Osteocyte (in vitro differentiated cells): ENCODE measurements at places on chromosomes 11 and 22. TPM values are rescaled to one million over a fixed set of nuclear protein-coding genes. Genes with fewer than 3 reads are reported as not detected.
A peak's percentile ranks its signal among the peaks of the same experiment; 100 is the strongest.

DNA sequence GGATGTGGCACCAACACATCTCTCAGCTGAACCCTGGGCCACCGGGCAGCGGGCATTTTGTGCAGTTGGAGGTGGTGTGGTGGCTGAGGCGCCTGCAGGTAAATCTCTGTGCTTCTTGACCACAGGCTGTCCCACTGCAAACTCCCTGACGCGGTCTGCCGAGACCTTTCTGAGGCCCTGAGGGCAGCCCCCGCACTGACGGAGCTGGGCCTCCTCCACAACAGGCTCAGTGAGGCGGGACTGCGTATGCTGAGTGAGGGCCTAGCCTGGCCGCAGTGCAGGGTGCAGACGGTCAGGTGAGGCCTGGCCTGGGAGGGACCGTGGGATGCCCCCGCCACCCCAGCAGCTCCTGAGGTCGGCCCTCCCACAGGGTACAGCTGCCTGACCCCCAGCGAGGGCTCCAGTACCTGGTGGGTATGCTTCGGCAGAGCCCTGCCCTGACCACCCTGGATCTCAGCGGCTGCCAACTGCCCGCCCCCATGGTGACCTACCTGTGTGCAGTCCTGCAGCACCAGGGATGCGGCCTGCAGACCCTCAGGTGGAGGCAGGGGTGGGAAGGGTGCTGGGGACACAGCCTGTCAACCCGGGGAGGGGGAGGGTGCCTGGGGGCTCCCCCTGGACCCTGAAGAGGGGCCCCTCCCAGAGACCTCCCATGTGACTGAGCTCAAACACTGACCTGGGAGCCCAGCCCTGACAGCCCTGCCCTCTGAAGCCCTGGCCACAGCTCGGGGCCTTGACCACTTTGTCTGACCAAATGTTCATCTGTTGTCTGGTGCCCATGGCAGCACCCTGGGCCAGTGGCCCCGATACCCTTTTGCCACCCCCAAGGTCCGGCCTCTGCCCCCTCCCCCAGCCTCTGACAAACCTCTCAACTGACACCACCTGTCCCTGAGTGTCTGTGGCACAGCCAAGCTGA is 4.6 kb upstream of the PGGHG start:
- no peaks in the 10 kb centered on the region for H3K36me3 ChIP-seq
- H3K27me3 ChIP-seq, result no peaks in the 10 kb centered on the region
- H3K4me1 ChIP-seq, result peaks cover 9% of the 10 kb centered on the region
- DNase-seq, result no peak
- H3K27ac ChIP-seq, result no peak overlapping the region

DNA sequence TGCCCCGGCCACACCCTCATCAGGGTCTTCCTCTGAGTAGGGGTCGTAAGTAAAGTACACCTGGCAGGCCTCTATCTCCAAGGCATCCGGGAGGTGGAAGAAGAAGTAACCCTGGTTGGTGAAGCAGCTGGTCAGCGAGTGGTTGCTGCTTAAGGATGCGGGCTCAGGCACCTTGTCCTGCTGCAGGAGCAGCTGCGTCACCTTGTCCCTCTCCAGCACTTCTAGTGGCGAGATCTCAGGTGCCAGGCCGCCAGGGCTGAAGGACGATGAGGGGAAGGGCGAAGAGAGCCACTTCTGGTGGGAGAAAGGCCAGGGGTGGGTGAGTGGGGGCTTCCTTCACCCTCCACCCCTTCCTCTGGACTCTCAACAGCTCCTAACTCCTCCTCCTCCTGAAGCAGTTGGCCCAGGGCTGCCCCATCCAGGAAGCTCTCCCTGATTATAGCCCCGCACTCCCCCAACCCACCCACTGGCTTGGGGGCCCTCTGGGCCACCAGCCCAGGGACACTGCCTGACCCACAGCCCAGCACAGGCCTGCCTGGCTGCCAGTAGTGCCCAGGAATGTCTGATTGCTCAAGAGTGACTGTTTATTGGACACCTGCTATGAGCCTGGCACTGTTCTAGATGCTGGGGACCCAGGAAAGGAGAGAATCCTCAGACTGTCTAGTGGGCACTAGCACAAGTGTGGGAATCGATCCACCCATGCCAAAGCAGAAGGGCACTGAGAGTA is 19.2 kb upstream of the TMPRSS6 start:
- no peak overlapping the region for H3K4me3 ChIP-seq
- H3K27ac ChIP-seq, result no peak overlapping the region
- no peaks in the 10 kb centered on the region for H3K4me1 ChIP-seq
- H3K27me3 ChIP-seq, result peaks cover 8% of the 10 kb centered on the region

- H3K27ac ChIP-seq, result peak overlapping the region; percentile 96
- peaks cover 10% of the 10 kb centered on the region for H3K36me3 ChIP-seq
- H3K27me3 ChIP-seq, result no peaks in the 10 kb centered on the region
- DNase-seq, result no peak
These were observed 133.7 kb downstream of the ETS1 start for GRCh38 chr11:128453444-128454336.

GRCh38 chr11:103499710-103500340 is 390.6 kb downstream of the DYNC2H1 start:
- no peak for DNase-seq
- no peaks in the 10 kb centered on the region for H3K4me1 ChIP-seq
- no peak overlapping the region for H3K4me3 ChIP-seq
- no peak overlapping the region for H3K27ac ChIP-seq
- H3K36me3 ChIP-seq, result no peaks in the 10 kb centered on the region

DNA sequence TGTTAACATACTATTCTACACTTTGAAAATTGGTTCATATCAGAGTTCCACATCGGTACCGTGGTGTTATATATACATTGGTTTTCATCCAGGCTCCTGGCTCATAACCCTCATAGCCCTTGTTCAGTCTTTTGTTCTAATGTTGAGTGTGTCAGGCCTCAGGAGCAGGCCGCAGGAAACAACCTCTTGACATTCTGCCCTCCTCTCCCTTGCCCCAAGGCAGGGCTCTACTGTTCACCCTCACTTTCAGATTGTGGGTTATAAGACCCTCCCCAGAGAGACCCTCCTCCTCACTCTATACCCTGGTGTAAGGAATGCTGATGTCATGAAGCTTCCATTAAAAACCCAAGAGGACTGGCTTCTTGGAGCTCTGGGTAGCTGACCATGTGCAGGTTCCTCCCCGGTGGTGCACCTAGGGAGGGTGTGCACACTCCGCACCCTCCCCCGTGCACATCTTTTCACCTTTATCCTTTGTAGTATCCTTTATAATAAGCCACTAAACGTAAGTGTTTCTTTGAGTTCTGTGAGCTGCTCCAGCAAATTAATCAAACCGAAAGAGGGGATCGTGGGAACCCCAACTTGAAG is 12.1 kb downstream of the SSH3 start:
- H3K27me3 ChIP-seq, result no peaks in the 10 kb centered on the region
- peaks cover 13% of the 10 kb centered on the region for H3K4me1 ChIP-seq
- no peaks in the 10 kb centered on the region for H3K36me3 ChIP-seq
- no peak overlapping the region for H3K27ac ChIP-seq
- no peak for DNase-seq

DNA sequence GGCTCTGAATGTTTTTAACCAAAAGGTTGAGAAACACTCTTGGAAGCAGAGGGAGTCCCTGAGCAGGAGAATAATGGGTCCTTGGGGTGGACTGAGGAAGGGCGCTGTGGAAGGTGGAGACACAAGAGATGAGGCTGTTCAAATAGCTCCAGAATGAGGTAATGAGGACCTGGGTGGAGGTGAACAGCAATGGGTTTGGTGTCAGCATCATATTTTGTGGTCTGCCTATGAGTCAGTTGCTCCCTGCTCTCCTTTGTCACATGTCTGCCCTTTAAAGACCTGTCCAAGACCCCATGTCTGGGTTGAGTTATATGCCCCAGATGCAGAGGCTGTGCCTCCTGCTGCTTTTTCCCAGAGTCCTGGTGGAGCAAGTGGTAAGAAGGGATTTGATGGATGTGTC is 113.6 kb downstream of the BARX2 start:
- no peak overlapping the region for H3K27ac ChIP-seq
- no peak for DNase-seq
- no peaks in the 10 kb centered on the region for H3K36me3 ChIP-seq
- no peaks in the 10 kb centered on the region for H3K27me3 ChIP-seq

- DNase-seq, result no peak
- no peaks in the 10 kb centered on the region for H3K4me1 ChIP-seq
- no peaks in the 10 kb centered on the region for H3K36me3 ChIP-seq
- H3K27ac ChIP-seq, result no peak overlapping the region
These were observed 781.0 kb downstream of the TBC1D22A start for GRCh38 chr22:47543447-47543846.

DNA sequence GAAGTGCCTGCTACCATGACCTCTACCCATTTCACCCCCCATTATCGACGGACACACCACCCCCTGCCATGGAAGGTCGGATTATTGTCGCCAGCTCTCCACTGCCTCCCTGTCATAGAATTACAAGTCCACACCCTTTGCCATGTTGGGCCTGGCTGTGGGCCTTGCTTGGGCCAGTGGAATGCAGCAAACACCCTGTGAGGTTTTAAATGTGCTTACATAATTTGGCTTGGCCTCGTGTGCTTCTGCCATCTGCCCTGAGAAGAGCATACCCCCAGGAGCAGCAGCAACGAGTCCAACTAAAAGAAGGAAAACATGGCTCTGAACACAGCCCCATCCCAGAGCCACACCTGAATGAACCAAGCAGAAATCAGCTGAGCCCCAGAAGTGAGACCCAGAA is 94.1 kb upstream of the PRDM11 start:
- peaks cover 5% of the 10 kb centered on the region for H3K27me3 ChIP-seq
- H3K4me3 ChIP-seq, result no peak overlapping the region
- DNase-seq, result no peak
- H3K36me3 ChIP-seq, result no peaks in the 10 kb centered on the region

- H3K27ac ChIP-seq, result no peak overlapping the region
- no peak overlapping the region for H3K4me3 ChIP-seq
- H3K27me3 ChIP-seq, result no peaks in the 10 kb centered on the region
- DNase-seq, result no peak
- H3K36me3 ChIP-seq, result no peaks in the 10 kb centered on the region
These were observed 41.5 kb upstream of the CNTN5 start for GRCh38 chr11:98979205-98979604.

- no peaks in the 10 kb centered on the region for H3K27me3 ChIP-seq
- H3K4me1 ChIP-seq, result peaks cover 51% of the 10 kb centered on the region
- H3K27ac ChIP-seq, result peak overlapping the region; percentile 50
- peaks cover 4% of the 10 kb centered on the region for H3K36me3 ChIP-seq
- no peak for DNase-seq
These were observed 2.2 kb downstream of the BCR start for GRCh38 chr22:23182309-23183060.

DNA sequence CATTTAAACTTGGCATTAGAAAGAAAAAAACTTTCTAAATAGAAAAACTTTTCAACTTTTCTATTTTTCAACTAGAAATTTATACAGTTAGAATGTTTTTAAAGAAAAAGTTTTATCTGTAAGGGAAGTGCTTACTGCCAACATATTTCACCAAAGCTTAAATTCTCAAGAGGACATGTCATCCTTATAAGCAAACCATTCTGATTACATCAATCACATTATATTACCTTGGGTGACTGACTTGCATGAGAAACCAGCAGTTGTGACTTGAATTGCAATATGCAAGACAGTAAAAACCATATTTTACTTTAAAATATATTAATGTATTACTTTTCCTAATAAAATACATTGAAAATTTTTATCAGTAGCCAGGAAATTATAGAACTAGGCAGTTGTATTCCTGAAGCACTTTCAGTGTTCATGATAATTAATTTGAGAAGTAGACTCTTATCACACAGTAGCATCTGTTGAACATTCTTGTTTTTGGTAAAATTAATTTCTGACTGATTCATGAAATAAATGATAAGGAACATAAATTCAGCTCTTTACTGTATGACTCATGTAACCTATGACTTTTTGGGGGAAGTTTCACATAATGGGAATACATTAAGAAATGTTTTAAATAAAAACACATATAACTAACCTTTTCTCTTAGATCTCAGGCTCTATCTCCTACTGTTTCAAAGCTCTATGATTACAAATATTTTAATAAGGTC is 345.0 kb upstream of the CCDC179 start:
- no peaks in the 10 kb centered on the region for H3K27me3 ChIP-seq
- no peaks in the 10 kb centered on the region for H3K36me3 ChIP-seq
- H3K4me1 ChIP-seq, result peaks cover 4% of the 10 kb centered on the region
- no peak for DNase-seq

- H3K27ac ChIP-seq, result no peak overlapping the region
- H3K4me1 ChIP-seq, result no peaks in the 10 kb centered on the region
- no peaks in the 10 kb centered on the region for H3K36me3 ChIP-seq
- no peaks in the 10 kb centered on the region for H3K27me3 ChIP-seq
- no peak overlapping the region for H3K4me3 ChIP-seq
These were observed 526.3 kb upstream of the RAG2 start for GRCh38 chr11:37124384-37124783.

DNA sequence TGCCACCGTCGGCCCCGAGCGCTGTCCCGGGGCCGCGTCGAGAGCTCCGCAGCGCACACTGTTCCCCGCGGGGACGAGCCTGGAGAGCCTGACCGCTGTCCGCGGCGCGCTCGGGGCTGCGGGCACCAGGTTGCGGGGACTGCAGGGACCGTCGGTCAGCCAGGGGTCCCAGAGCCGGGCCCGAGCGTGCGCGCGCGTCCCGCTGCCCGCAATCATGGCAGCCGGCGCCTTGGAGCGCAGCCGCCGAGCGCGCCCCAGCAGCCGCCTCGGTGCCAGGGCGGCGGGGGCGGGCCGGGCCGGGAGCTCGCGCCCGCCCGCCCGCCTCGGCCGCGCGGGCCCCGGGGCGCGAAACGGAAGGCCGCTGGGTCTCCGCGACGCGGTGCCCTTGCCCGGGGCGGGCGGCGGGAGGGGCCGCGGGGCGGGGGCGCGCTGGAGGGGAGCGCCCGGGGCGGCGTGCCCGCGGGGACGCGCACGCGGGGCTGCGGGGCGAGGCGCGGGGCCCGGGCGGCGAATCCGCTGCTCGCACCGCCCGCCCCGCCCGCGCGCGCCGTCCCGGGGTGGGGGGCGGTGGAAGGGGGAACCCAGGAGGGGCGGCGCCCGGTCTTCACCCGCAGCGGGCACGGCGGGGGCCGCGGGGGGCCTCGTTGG is 79.4 kb upstream of the PPARA start:
- no peak overlapping the region for H3K27ac ChIP-seq
- H3K36me3 ChIP-seq, result peaks cover 24% of the 10 kb centered on the region
- no peak for DNase-seq
- no peak overlapping the region for H3K4me3 ChIP-seq

SLC22A8 gene
- not detected in 2 replicates for total RNA-seq

CHST1 gene
- total RNA-seq, result 0.16 and 0.67 TPM in 2 replicates

SMTNL1 gene
- total RNA-seq, result not detected in 2 replicates

OR5AR1 gene
- not detected in 2 replicates for total RNA-seq

SCN4B gene
- 0.08 TPM in 1 of 2 replicates, not detected in the other for total RNA-seq

RAB36 gene
- 3.8 and 4.8 TPM in 2 replicates for total RNA-seq
